ENCODE measurements at places on chromosomes 2 and 18.

DNA sequence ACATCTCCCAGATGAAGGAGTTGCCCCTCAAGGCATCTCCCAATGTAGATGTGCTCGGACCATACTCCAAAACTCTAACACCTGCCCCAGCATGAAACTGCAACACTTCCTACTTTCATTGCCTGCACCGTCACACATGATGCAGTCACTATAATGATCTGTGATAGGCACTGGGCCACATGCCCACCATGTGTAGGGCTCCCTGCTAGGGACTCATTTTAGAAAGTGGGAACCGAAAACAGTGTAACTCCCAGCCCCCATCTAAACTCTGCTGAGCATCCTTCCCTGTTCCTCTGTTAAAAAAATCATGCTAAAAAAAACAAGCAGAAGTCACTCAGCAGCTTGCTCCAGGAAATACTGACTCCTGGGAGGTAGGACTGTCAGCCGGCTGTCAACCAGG is 496.1 kb upstream of the RAB6C start:
- DNase-seq, result no peak

DNA sequence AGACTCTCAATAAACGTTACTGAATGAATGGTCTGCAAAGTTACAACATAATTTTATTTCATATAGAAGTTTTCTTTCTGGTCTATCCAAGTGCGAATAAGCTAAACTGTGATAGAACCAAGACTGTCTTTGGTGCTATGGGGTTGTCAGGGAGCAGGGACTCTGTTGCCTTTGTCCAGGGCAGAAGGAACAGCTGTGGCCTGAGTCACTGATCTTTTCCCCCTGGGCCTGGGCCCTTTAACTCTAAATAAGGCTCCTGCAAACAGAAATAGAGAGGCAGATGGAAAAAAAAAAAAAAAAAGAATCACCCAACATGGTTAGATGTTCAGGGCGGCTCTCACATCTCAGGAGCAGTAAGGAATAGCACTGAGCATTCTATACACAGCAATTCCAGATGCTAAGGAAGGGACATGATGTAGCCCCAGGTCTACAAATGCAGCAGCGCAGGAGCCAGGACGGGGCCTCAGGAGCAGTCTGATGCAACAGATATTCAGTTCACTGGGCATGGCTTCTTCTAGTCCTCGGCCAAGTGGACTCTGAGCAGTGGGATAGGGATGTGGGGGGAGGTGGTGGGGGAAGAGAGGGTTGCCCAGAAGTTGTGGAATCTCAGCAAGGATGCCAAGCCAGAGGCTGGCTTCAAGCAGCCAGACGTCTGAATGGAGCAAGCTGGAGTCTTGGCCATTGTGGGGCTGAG is 247.1 kb upstream of the SIX2 start:
- no peak for DNase-seq

- no peak for DNase-seq
Observed at GRCh38 chr2:180983468-180984242, 3.2 kb downstream of the UBE2E3 start.

DNA sequence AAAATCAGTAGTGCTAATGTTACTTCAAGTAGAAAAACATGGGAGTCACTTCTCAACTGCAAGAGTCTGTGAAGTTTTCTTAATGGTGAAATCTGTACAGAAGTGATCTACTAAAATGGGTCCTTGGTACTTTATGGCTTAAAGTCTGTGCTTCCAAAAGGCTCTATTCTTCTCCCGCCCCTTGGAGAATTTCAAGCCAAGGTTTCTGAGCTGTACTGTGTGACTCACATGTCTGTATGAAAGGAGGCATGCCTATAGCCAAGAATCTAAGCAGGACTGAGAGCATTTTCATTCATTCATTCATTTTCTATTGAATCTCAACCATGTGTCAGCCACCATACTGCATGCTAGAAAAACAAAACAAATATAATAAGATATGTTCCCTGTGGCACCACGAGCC is 19.8 kb upstream of the DDX18 start:
- no peak for DNase-seq

- DNase-seq, result no peak
Observed at GRCh38 chr18:80250740-80251364, 3.5 kb upstream of the PARD6G start.

DNA sequence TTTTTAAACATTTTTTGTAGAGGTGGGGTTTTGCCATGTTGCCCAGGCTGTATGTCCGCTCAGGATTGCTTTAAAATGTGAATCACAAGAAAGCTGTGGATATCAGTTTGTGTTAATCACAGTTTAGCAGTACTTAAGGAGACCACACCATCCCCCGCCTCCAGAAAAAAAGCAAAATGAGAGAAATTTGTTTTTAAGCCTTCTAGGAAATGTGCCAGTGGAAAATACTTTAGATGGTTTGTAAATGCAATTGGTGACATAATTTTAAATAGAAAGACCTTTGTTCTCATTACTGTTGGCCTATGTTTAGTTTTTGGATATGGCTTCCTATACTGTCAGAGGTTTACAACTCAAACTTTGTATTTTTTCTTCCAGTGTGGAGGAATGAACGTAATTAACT is 27.0 kb downstream of the GCA start:
- DNase-seq, result no peak

DNA sequence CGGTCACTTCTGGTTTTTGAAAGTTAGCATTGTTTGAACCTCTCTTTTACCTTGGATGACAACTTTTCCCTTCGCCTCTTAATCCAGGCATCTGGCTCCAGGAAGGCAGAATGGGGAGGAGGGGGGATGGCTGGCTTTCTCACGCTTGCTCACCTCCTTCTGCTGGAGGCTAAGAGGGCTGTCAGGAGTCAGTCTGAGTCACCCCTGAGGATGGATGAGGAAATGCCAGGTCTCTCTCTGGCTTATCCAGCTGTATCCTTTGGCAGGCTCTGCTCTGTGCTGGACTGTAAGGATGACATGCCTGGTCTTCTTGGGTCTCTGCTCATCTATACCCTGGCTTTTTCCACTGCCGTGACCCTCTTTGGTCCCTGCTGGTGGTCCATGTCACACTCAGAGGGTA is 142.9 kb upstream of the GYPC start:
- no peak for DNase-seq

GRCh38 chr2:201057087-201057521 is 14.4 kb downstream of the HYCC2 start:
- DNase-seq, result no peak

GRCh38 chr18:74806700-74807416 is 209.2 kb downstream of the ZNF407 start:
- DNase-seq, result no peak

GRCh38 chr2:167607211-167607610 is 640.2 kb downstream of the STK39 start:
- DNase-seq, result no peak

Data from H9 (cell line).